Ovary (tissue), 10 donors: ENCODE measurements at places on chromosomes 7 and 10.

DNA sequence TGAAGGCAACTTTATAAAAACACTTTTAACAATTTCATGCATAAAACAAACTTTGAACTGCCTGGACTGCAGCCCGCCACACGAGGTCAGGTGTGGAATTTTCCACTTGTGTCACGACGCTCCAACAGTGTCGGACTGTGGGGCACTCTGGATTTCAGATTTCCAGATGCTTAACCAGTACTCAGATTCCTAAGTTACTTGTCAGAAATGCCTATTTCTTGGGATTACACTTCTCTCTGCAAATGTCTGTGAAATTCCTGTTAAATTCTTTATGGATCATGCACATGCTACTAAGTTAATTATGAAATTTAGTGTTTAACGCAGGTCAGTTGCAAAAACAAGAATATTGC, 473 bp upstream of the GPER1 start:
- no peaks in the 10 kb centered on the region for H3K27me3 ChIP-seq
- peak overlapping the region; percentile 40 for H3K4me3 ChIP-seq
- no peak overlapping the region for H3K27ac ChIP-seq
- peaks cover 9% of the 10 kb centered on the region for H3K4me1 ChIP-seq

DNA sequence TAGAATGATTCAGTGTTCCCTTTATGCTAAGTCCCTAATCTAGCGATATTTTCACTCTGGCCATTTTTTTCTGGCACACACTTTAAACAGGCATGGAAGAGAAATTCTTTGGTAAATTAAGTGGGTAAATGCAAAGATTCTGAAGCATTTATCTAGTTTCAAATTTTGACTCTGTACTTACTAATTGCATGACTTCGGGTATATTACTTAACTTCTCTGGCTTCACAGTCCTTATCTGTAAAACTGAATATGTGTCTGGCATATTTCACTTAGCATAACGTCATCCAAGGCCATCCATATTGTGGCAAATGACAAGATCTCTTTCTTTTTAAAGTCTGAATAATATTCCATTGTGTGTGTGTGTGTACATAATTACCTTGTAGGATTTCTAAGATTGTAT, 114.5 kb downstream of the MBL2 start:
- no peak overlapping the region for H3K4me3 ChIP-seq
- no peaks in the 10 kb centered on the region for H3K36me3 ChIP-seq
- H3K27me3 ChIP-seq, result no peaks in the 10 kb centered on the region
- no peak for DNase-seq

GRCh38 chr10:110404413-110404812, 93.3 kb upstream of the DUSP5 start:
- no peaks in the 10 kb centered on the region for H3K36me3 ChIP-seq
- no peak for DNase-seq
- H3K27ac ChIP-seq, result no peak overlapping the region
- no peaks in the 10 kb centered on the region for H3K27me3 ChIP-seq
- no peak overlapping the region for H3K4me3 ChIP-seq

GRCh38 chr10:2919016-2919415, 148.3 kb upstream of the PFKP start:
- DNase-seq, result no peak
- no peak overlapping the region for H3K4me3 ChIP-seq
- no peaks in the 10 kb centered on the region for H3K36me3 ChIP-seq
- no peak overlapping the region for H3K27ac ChIP-seq
- peaks cover 3% of the 10 kb centered on the region for H3K4me1 ChIP-seq
- no peaks in the 10 kb centered on the region for H3K27me3 ChIP-seq

- H3K27ac ChIP-seq, result no peak overlapping the region
- no peaks in the 10 kb centered on the region for H3K4me1 ChIP-seq
- no peaks in the 10 kb centered on the region for H3K27me3 ChIP-seq
- H3K4me3 ChIP-seq, result no peak overlapping the region
Measured at GRCh38 chr7:12162415-12163113, 48.5 kb upstream of the TMEM106B start.

GRCh38 chr7:158803367-158803969, 25.8 kb downstream of the ESYT2 start:
- peaks cover 11% of the 10 kb centered on the region for H3K4me1 ChIP-seq
- H3K27me3 ChIP-seq, result no peaks in the 10 kb centered on the region

DNA sequence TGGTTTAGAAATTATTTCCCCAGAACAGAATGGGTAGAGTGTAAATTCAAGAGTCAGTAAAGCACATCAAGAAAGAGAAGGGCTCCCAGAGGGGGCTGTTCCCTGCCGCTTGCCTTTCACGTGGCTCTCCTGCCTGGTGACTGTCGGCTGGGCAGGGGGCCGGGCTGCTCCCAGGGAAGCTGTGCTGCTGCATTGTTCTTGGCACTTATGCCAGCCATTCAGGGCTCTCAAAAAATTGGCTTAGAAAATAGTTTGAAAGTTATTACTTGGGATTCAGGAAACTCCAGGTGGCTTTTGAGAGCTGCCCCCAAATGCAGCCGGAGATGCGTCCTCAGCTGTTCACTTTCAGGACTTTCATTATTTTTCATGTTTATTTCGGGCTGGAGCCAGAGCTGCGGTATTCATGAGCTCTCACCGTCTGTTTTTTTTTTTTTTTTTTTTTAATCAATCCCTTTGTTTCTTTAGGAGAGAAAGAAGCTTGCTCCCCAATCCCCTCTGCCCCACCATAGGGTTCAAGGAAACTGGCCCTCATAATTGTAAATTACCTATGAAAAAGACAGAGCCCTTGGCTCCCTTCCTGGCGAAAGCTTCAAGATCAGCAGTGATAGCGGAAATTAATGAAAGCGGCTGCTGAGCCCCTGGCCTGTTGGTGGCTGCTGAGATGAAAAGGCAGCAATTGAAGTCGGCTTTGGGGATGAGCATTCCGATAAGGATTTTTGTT, 94.1 kb downstream of the SORCS3 start:
- no peak overlapping the region for H3K27ac ChIP-seq
- H3K4me3 ChIP-seq, result no peak overlapping the region
- peaks cover 1% of the 10 kb centered on the region for H3K4me1 ChIP-seq
- H3K27me3 ChIP-seq, result no peaks in the 10 kb centered on the region
